ENCODE measurements at places on chromosomes 16 and 17. TPM values are rescaled to one million over a fixed set of nuclear protein-coding genes. Genes with fewer than 3 reads are reported as not detected.

PYCARD gene
- total RNA-seq: 32.2 TPM

TMEM92 gene
- total RNA-seq: 0.12 TPM

HS3ST3A1 gene
- 14.2 TPM for total RNA-seq

CACNG1 gene
- total RNA-seq: not detected

CEP112 gene
- 9.8 TPM for total RNA-seq

KCNJ18 gene
- total RNA-seq: not detected

EVI2A gene
- total RNA-seq: 1.2 TPM

SPATA20 gene
- 127 TPM for total RNA-seq

TBC1D3C gene
- not detected for total RNA-seq

SAMD14 gene
- 9.6 TPM for total RNA-seq

SOX8 gene
- total RNA-seq: 0.06 TPM

NKD1 gene
- total RNA-seq: under 0.01 TPM

TAT gene
- total RNA-seq: not detected

KIAA0513 gene
- total RNA-seq: 4.6 TPM

DNA sequence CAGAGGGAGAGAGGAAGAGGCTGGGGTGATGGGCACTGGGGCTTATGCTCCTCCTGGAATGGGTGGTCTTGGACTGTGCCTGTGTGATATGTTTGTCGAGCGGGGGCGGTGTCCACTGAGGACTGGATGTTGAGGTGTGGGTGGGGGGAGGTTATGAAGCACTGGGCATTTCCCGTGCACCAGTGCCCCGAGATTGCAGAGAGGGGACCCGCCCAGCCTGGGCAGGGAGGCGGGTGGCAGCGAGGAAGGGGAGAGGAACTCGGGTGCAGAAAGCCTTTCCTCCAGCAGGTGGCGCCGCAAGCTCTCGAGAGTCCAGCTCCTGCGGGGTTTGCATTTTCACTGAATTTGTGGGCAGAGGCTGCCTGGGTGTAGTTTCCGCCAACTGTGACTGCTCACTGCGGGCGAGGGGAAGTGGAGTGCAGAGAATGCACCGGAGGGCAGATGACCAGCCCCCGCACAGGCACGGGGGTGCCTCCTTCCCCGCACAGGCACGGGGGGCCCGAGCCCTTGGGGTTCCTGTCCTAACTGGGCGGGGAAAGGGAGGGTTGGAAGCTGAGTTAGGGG, 190.6 kb downstream of the SEC14L1 start:
- no peak for DNase-seq

DNA sequence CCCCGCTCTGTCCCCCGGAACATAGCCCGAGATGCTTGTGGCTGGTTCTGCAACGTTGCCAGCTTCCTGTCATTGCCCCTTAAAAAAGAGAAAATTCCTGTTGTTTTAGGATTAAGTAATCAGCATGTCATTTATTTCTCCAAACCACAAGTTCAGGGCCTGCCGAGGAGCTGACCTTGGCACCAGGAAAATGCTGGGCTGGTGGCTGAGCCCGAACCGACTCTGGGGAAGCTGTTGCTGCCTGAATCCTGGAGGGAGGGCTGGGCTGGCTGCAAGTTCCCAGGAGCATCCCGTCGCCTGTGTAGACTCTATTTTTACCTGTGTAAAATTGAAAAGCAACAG, 130.9 kb upstream of the FOXF1 start:
- no peak for DNase-seq

GRCh38 chr16:27353853-27354252, 40.1 kb downstream of the IL4R start:
- no peak for DNase-seq

- DNase-seq: no peak
Measured at GRCh38 chr17:38598536-38598935, 7.2 kb downstream of the SRCIN1 start.

- DNase-seq: no peak
Measured at GRCh38 chr16:22969567-22969966, 155.6 kb downstream of the HS3ST2 start.

DNA sequence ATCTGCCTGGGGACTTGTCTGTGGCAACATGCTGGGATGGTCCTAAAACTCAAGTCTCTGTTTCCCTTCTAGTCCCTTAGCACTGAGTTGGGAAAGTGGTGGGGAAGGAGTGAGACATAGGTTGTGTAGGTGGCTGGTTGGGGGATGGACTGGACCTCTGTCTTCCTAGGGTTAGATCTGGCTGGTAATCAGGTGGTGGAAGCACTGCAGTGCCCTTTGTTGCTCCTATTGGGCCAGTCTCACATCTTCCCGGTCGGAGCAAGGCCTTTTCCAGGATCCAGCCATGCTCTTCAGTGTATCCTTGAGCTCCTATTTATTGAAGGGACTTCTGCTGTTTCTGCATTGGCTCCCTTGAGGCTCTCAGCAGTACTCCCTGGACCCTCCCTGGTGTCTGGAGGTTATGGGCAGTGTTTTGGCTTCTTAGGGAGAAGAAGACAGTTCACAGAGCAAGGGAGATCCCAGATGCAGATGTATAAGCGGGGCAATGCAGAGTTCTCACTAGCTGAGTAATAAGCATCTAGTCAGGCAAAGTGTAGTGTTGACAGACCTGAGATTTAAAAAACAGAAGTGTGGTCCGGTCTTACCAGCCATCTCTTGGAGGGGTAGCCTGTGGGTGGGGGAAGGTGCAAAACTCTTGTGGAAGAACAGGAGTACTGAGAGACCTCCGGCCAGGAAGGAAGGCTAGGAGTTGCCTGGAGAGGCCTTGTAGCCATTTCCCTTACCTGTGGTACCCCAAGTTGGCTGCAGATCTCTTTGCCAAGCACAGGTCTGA, 1.3 kb upstream of the NUTF2 start:
- no peak for DNase-seq

DNA sequence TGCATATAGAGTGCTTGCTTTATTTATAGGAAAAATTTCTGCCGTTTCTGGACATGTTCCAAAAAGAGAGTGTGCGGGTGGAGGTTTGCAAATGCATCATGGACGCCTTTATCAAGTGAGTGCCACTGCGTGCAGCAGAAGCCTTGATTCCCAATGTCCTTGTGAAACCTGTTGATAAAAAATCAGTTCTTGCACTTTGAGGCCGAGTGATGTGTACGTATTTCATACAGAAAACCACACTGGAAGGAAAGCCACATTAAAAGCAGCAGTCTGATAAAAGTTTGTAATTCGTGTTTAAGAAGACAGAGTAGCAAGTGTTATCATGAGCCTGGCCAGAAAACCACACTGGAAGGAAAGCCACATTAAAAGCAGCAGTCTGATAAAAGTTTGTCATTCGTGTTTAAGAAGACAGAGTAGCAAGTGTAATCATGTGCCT, 78.0 kb downstream of the KNOP1 start:
- no peak for DNase-seq

- DNase-seq: no peak
Measured at GRCh38 chr17:74550602-74551001, 4.7 kb upstream of the CD300C start.

- no peak for DNase-seq
Measured at GRCh38 chr17:41354536-41354935, 3.9 kb upstream of the KRT33A start.

DNA sequence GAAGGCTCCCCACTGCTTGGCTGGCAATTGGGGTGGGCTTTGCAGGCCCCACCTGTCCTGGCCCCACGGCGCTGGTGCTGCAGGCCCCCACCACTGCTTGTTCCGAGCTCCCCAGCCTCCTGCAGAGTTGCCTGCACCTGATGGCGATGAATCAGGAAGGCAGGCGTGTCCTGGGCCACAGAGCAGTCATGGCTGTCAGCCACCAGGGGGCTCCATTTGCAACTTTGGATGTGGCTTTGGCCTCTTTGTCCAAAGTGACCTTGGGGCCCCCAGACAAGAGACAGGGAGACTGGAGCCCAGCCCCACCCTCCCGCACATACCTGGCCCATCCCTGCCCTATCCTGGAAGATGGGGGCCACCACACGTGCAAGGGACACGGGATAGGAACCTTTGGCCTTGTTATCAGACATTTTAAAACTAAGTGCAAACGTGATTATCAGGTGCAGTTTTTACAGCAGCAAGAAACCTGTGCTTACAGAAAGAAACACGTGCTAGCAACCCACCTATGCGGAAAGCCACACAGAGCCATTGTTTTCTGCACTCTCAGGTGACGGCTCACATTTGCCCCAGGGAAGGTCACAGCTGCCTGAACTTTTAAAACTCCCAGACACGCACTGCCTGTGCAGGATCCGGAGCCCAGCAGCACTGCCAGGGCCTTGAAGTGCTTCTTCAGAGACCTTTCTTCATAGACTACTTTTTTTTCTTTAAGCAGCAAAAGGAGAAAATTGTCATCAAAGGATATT, at the start of gene DNASE1:
Gene DNASE1 (plus strand): TSS at position 443 of the 743 bp plus-strand sequence. CDS start 683 bp downstream, outside the sequence.
- no peak for DNase-seq

- DNase-seq: no peak
Measured at GRCh38 chr16:89910717-89911354, 7.8 kb upstream of the MC1R start.

GRCh38 chr16:3173892-3174617, 13.9 kb upstream of the OR1F1 start:
- DNase-seq: no peak

DNA sequence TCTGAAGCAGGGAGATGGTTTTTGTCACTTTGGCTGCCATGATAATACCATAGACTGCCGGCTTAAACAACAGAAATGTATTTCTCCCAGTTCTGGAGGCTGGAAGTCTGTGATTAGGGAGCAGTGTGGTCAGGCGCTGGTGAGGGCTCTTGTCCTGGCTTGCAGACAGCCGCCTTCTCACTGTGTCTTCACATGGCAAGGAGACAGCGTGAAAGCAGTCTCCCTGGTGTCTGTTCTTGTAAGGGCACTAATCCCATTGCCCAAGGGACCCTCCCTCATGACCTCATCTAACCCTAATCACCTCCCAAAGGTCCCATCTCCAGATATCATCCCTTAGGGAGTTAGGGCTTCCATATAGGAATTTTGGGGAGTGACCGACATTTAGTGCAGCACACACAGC, 167.0 kb downstream of the ENGASE start:
- no peak for DNase-seq

- DNase-seq: peak; percentile 48
Measured at GRCh38 chr17:78000341-78000740, 41.8 kb downstream of the TNRC6C start.

- no peak for DNase-seq
Measured at GRCh38 chr16:73053364-73054124, 5.6 kb upstream of the ZFHX3 start.

DNA sequence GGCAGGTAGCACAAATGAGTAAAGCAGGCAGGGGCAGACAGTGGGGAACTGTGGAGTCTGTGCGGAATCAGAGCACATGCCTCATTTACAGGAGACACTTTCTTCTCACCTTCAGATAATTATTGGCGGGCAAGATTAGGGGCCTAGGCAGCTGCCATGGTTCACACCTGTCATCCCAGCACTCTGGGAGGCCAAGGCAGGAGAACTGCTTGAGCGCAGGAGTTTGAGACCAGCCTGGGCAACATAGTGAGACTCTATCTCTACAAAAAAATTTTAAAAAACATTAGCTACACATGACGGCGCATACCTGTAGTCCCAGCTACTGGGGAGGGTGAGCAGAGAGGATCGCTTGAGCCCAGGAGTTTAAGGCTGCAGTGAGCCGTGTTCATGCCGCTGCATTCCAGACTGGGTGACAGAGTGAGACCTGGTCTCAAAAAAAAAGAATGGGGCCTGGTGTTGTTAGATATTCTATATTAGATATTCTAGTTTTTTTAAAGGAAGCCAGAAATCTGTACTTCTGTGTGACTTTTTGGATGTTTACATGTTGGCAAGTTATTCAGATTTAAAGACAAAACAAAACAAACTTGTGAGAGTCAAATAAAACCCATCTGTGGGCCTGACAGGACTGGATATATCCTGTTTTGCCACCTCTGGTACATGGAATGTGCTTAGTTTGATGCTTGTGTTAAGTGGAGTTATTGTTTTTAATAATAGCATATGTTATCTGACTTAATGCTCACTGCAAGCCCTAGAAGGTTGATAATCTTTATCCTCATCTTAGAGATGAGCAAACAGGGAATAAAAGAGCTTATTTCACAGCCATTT, 4.9 kb upstream of the LPCAT2 start:
- no peak for DNase-seq

DNA sequence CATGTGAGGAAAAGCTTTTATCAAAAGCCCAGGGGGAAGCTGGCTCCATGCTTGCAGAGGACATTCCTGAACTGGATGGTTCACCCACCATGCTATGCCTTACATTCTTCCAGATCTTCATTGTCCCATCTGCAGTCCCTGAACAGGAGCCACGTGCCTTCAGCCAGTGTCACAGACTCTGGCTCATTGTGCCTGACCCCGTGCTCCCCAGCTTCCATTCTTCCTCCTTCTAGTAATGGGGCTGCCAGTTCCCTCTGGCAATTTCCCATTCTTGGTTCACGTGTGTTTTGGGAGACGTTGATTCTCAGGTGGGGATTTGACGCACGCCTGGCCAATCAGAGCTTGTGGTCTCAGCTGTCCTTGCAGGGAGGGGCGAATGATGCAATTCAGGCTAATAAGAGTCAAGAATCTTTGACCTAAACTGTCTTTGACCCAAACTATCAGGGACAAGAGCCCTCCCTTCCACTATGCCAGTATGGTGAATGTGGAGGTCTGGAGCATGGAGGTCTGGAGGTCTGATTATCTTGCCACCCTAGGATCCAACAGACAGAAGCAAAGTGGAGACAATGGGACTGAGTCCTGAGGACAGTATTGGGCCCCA, 52.7 kb downstream of the IRX6 start:
- DNase-seq: no peak

DNA sequence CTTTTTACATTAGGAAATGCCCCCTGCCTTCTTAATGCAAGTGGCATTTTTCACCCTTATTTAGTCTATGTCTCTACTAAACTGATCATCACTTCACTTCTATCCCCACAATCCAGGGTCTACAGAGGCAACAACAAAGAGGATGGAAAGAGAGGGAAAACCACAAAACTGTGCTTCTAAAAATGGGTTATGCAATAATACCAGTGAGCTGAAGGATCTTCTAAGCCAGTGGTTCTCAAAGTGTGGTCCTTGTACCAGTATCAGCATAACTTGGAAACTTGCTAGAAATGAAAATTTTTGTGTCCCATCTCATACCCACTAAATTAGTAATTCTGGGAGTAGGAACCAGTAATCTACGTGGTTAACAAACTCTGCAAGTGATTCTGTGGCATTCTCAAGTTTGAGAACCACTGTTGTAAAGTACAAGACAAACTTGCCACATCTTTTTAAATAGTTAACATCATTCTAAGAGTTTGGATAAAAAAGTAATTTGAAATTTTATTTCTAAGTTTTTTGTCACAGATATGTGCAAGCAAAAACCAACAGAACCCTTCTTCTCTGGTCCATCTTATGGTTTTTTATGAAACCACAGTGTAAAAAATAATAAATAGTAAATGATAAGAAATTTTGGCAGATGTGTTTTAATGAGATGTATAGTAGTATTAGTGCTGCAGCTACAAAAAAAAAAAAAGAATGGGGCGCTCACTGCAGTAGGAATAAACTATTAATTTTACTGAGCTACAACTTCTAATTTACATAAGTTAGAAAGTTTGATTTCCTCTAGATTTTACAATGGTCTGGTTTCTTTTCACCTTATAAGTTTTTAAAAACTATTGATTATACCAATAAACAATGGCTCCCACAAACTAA, 16.2 kb downstream of the CDC27 start:
- no peak for DNase-seq

Measured in glomerular endothelial cell (primary cell).